ENCODE measurements at places on chromosomes 6 and 20.

DNA sequence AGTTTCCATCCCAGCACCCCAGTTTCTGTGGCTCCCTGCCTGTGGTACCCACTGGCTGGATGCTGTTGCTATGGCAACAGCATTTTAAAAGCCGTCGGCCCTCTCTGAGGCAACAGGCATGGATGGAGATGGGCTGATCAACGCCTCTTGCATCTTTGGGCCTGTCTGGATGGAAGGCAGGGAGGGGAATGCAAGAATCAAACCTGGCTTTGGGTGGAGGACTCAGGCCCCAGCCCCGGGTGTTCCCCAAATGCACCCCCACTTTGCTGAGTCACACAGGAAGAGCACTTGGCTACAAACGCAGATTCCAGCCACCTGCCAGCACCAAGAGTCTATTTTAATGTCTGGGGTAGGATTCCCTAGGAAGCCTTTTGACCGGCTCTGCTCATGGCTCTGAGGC lies 45.7 kb upstream of the TGM2 start:
- no peak for DNase-seq

DNA sequence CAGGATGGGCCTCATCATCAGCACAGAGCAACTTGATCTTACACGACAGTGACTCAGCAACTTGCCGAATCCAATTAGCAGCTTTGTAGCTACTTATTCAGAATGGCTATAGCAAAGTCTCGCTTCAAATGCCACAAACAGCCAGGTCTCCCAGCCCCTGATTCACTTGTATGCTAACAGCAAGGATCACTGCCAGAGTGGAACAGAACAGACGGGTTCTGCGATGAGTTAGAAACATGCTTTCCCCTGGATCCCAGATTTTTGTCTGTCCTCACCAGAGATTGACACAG lies 254.4 kb downstream of the NRN1 start:
- no peak for DNase-seq

GRCh38 chr6:11734861-11735613 lies 43.6 kb downstream of the ADTRP start:
- no peak for DNase-seq

DNA sequence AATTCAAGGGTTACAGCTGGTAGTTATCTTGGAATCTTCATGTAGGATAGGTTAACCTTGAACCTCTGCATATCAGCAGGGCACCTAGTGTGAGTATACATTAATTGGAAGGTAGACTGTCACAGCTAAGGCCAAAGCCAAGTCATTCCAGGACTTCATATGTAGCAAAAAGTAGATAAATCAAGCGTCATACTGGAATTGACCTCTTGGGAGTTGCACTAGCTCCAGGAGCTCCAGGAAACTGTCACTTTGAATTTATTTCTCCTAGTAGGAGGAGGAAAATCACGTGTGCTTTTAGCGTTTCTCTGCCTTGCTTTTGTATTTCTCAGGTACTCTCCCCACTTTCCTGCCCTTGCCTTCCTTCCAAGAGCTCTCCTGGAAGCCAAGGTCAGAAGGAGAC lies 30.3 kb downstream of the RIPOR2 start:
- DNase-seq, result no peak

DNA sequence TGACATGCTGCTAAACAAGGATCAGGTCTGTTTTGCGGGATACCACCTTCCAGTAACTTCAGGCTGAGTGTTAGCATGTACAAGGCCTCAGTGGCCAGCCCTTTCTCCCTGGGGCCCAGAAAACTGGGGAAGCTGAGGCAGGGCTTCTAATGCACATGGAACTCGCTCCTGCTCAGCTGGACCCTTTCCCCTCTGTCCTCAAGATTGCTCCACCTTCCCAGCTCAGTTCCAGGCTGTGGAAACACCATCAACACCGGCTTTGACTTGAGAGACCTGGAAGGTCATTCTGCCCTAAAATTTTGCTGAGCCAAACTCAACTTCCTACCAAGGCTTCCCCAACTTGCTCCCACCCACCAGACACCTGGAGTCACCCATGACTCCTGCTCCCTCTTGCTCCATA lies 4.2 kb upstream of the BLCAP start:
- no peak for DNase-seq

DNA sequence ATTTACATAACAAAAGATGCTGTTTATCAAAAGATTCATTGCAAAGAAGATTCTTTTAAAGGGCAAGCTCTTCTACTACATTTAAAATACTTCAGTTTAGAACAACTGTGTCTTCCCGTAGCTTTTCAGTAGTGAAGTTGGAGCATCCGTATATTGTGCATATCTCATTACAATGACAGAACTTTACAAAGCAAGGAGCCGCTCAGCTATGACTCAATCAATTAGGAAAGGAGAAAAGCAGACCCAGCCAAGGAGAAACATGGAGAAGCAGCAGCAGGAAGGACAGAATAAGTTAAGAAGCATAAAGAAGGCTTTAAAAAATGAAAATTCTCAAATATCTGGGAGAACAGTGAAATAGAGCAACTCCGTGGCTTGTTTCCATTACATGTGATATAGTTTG lies 132.6 kb upstream of the SMLR1 start:
- no peak for DNase-seq

- no peak for DNase-seq
Measured at GRCh38 chr20:29410806-29411457, 1846.5 kb upstream of the DEFB115 start.

- DNase-seq, result no peak
Measured at GRCh38 chr20:62355878-62356588, 11.1 kb downstream of the LAMA5 start.

- no peak for DNase-seq
Measured at GRCh38 chr6:94133106-94133505, 713.7 kb upstream of the EPHA7 start.

GRCh38 chr6:93972791-93973190 lies 553.4 kb upstream of the EPHA7 start:
- no peak for DNase-seq

DNA sequence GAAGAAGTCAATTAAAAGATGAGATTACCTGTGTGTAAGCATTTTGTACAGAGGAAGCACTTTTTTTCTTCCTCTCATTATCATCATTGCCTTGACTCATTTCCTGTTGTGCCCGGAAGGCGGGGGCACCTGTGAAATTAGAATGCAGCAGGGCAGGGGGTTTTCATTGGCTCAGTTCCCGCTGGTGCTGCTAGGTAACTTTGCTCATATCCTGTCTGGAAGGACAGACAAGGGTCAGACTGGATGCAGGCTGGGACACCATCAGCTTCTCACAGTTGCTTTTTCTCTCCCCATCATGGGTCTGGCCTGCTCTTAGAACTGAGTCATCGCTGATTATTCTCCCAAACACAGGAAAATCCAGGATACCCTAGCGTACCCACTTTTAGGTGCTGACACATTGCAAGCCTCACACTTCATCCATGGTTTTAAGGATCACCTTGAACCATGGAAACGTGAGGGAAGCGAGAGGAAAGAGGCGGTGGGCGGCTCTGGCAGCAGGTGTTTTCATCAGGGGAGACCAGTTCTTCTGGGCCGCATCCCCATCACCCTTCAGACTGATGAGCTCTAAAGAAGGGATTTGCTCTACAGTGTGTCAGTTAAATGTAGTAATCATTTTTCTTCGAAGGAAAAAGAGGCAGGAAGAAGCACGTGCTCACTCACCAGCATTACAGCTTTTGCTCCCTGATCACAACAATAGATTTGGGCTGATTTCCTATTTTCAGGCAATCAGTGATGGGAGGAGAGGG lies 195.7 kb upstream of the SASH1 start:
- DNase-seq, result peak; percentile 28

- DNase-seq, result no peak
Measured at GRCh38 chr6:139028215-139028657, 309 bp upstream of the ABRACL start.

GRCh38 chr6:127951172-127951917 lies 50.5 kb upstream of the THEMIS start:
- DNase-seq, result peak; percentile 57

- DNase-seq, result no peak
Measured at GRCh38 chr6:106666282-106667021, 37.1 kb downstream of the QRSL1 start.

DNA sequence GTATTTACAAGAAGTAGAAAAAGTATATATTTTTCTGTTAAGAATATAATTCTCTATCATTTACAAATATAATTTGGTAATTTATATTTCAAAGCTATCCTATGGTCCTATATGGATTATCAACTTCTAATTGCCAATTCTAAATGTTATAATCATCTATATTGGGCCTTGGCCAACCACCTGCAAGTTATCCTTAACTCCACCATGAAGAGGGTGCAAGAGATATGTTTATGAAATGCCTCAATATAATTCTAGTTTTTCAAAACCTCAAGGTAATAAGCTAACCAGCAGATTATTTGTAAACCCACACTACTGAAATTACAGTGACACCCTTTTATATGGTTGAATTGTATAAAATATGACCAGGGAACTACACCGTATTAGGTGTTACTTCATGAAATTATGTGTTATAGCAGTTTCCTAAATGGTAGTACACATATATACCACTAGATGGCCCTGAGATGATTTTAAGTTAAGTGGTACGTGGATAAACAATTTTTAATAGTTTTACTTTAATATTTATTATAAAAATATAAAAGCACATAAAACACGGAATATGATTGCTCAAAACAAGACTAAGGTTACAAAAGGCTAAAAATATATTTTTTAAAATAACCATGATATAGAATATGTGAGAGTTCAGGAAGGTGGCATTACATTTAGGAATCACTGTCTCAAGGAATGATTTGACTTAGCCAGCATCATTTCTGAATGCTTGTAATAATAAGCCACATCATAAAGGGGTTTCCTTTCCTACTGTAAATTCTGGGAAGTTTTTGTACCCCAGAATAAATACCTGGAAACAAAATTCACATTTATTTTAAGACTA lies 9.8 kb upstream of the PNISR start:
- peak; percentile 23 for DNase-seq

GRCh38 chr20:31860390-31861134 lies 9.8 kb downstream of the DUSP15 start:
- DNase-seq, result no peak

GRCh38 chr6:159533016-159533415 lies 160.0 kb downstream of the SOD2 start:
- DNase-seq, result no peak

- no peak for DNase-seq
Measured at GRCh38 chr6:41449399-41450245, 96.6 kb upstream of the FOXP4 start.

- DNase-seq, result no peak
Measured at GRCh38 chr20:9258901-9259300, 190.0 kb downstream of the PLCB4 start.

DNA sequence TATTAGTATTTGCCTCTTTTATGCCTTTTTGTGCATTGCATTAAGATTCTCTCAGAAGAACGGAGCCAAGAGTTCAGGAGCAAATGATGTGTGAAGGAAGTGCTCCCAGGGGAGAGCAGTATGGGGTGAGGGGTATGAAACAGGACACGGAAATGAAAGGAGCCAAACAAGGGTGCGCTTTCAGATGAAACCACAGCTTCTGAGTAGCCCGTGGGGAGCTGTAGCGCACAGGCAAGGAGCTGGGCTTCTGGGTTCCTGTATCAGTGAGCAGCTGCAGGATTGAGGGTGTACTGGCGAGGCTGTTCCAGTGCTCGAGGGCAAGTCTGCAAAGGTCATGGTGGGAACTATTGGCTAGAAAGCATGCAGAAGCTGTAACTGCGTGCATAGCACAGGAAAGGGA lies 25.4 kb downstream of the ANKEF1 start:
- DNase-seq, result no peak

GRCh38 chr6:41372832-41373626 lies 37.6 kb downstream of the NCR2 start:
- DNase-seq, result no peak

DNA sequence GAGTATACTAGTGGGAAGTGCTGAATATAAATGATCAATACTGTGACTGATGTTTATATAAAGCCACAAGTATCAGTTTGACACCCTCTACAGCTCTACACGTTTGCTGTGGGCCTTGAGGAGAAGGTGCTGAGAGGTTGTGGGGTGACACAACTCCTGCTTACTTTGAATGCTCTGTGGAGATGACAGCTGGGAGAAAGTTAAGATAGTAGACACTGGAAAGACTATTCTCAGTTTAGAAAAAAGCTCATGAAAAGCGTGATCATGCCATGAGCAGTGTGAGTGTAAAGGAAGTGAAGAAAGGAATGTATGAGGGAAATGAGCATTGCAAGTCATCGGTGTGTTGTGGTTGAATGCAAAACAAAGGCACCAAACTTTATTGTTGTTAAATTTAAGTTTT lies 215.8 kb downstream of the UTRN start:
- no peak for DNase-seq

GRCh38 chr6:912871-913835 lies 220.2 kb upstream of the EXOC2 start:
- DNase-seq, result no peak

- no peak for DNase-seq
Measured at GRCh38 chr20:52833901-52834300, 138.3 kb upstream of the TSHZ2 start.

DNA sequence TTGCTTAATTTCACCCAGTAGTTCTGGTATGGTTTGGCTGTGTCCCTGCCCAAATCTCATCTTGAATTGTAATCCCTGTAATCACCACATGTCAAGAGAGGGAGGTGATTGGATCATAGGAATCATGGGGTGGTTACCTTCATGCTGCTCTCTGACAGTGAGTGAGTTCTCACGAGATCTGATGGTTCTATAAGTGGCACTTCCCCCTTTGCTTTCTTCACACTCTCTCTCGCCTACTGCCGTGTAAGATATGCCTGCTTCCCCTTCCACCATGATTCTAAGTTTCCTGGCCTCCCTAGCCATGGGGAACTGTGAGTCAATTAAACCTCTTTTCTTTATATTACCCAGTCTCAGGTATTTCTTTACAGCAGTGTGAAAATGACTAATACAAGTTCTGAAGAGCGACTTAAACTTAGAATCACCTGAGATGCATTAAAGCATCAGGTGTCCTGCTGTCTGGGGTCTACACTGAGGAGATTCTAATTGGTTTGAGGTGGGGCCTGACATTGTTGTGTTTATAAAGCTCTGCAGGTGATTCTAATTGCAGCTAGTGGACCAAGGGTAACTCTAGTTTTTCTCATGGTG lies 82.1 kb upstream of the DTNBP1 start:
- no peak for DNase-seq

GRCh38 chr6:11639376-11640235 lies 102.1 kb downstream of the TMEM170B start:
- no peak for DNase-seq

GRCh38 chr6:51300510-51300909 lies 481.8 kb downstream of the TFAP2B start:
- no peak for DNase-seq

DNA sequence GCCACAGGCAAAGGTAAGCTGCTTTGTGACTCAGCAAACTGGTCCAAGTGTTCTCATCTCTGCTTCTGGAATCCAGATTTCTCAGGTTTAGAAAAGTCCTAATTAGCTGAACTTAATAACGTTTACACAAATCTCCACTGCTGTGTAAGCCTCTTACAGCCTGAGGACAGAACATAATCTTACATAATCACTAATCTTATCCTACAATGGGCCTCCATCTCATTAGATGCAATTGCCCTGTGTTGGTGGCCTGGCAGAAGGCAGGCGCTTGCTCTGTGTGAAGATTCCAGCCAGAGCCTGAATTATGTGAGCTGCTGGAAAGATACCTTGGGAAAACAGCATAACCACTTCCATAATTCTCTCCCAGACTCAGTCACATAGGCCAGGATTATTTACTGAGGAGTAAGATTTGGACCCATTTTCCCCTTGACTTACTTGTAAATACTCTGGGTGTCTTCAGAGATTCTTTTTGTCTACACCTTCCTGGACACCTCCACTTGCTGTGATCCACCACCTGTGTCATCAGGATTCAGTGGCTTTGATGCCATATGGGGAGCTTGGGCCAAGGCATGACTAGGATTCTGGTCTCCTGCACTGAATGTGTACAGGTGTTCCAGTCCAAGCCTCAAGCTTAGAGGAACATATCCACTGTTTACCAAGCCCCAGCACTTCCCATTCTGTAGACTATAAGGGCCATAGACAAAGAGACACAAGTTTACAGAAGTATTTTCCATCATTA lies 104.4 kb downstream of the C6orf118 start:
- DNase-seq, result no peak
